ENCODE measurements at places on chromosomes 1 and 21. TPM values are rescaled to one million over a fixed set of nuclear protein-coding genes. Genes with fewer than 3 reads are reported as not detected.

DARS2 gene
- 39.6 TPM for total RNA-seq

BMP8B gene
- total RNA-seq = 5.2 TPM

CA6 gene
- total RNA-seq = not detected

ZC3H12A gene
- 53.4 TPM for total RNA-seq

MYOG gene
- not detected for total RNA-seq

CLDN17 gene
- total RNA-seq = not detected

MNDA gene
- not detected for total RNA-seq

TMEM240 gene
- 0.75 TPM for total RNA-seq

THEM5 gene
- 0.06 TPM for total RNA-seq

HNRNPU gene
- total RNA-seq = 309 TPM

BSND gene
- not detected for total RNA-seq

VWA5B1 gene
- total RNA-seq = not detected

HSF2BP gene
- 2.4 TPM for total RNA-seq

CFH gene
- 4.2 TPM for total RNA-seq

KRTAP19-6 gene
- total RNA-seq = not detected

GBP2 gene
- 0.65 TPM for total RNA-seq

FAM163A gene
- total RNA-seq = not detected

KCNK1 gene
- 19.5 TPM for total RNA-seq

LCE6A gene
- total RNA-seq = not detected

HSD3B1 gene
- total RNA-seq = not detected

KCNJ6 gene
- total RNA-seq = 4.9 TPM

SPATA46 gene
- not detected for total RNA-seq

KCNT2 gene
- not detected for total RNA-seq

GPR52 gene
- not detected for total RNA-seq

HMCN1 gene
- 0.04 TPM for total RNA-seq

RGS18 gene
- total RNA-seq = not detected

CD160 gene
- 0.05 TPM for total RNA-seq

KISS1 gene
- 0.38 TPM for total RNA-seq

C1QB gene
- total RNA-seq = not detected

SYT2 gene
- total RNA-seq = 1.00 TPM

SPRR3 gene
- not detected for total RNA-seq

GUCA2B gene
- 0.37 TPM for total RNA-seq

TRIM46 gene
- total RNA-seq = 2.0 TPM

TNFRSF1B gene
- total RNA-seq = 0.58 TPM

LRRC42 gene
- total RNA-seq = 27.9 TPM

DHRS3 gene
- 49.2 TPM for total RNA-seq

HLX gene
- total RNA-seq = 5.0 TPM

DONSON gene
- total RNA-seq = 17.6 TPM

DVL1 gene
- total RNA-seq = 64.0 TPM

ALX3 gene
- total RNA-seq = not detected

DRAXIN gene
- 0.06 TPM for total RNA-seq
